ENCODE measurements at places on chromosomes 12 and 14. TPM values are rescaled to one million over a fixed set of nuclear protein-coding genes. Genes with fewer than 3 reads are reported as not detected.

The TAS2R46 gene
- 0.23 TPM for polyA plus RNA-seq

The CDKN3 gene
- polyA plus RNA-seq = 18.0 TPM

The RILPL1 gene
- polyA plus RNA-seq = 24.5 TPM

The MYO1H gene
- polyA plus RNA-seq = 0.90 TPM

The SMCO3 gene
- polyA plus RNA-seq = 0.44 TPM

The DIO2 gene
- polyA plus RNA-seq = 2.2 TPM

The MFAP5 gene
- 40.2 TPM for polyA plus RNA-seq

The POTEM gene
- not detected for polyA plus RNA-seq

The PRR13 gene
- 57.7 TPM for polyA plus RNA-seq

The CLEC2A gene
- not detected for polyA plus RNA-seq

The HIGD1C gene
- not detected for polyA plus RNA-seq

The INSM2 gene
- 0.32 TPM for polyA plus RNA-seq

The CDCA4 gene
- polyA plus RNA-seq = 9.1 TPM

The FGF6 gene
- not detected for polyA plus RNA-seq

The GLIPR1L1 gene
- polyA plus RNA-seq = 0.66 TPM

The ACAD10 gene
- 33.4 TPM for polyA plus RNA-seq

The DYRK4 gene
- polyA plus RNA-seq = 48.1 TPM
